Jurkat, Clone E6-1 (cell line): ENCODE measurements at places on chromosomes 4 and X.

DNA sequence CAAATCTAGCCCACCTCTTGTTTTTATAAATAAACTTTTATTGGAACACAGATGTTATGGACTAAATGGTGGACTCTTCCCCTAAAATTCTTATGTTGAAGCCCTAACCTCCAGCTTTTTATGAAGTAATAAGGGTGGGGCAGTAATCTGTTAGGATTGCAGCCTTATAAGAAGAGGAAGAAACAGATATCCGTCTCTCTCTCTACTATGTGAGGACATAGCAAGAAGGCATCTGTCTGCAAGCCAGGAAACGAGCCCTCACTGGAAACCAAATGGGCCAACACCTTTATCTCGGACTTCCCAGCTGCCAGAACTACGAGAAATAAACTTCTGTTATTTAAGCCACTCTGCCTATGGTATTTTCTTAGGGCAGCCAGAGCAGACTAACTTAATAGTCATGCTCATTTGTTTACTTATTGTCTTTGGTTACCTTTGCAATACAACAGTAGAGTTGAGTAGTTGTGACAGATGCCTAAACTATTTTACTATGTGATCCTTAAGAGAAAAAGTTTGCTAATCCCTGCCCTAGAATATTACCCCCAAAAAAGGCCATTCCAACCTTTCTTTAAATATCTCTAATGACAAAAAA is 67.4 kb downstream of the MANBA start:
- DNase-seq: no peak

GRCh38 chr4:178752954-178753525 is 1310.8 kb upstream of the AGA start:
- DNase-seq: no peak

GRCh38 chrX:39820938-39821708 is 276.6 kb downstream of the BCOR start:
- no peak for DNase-seq

DNA sequence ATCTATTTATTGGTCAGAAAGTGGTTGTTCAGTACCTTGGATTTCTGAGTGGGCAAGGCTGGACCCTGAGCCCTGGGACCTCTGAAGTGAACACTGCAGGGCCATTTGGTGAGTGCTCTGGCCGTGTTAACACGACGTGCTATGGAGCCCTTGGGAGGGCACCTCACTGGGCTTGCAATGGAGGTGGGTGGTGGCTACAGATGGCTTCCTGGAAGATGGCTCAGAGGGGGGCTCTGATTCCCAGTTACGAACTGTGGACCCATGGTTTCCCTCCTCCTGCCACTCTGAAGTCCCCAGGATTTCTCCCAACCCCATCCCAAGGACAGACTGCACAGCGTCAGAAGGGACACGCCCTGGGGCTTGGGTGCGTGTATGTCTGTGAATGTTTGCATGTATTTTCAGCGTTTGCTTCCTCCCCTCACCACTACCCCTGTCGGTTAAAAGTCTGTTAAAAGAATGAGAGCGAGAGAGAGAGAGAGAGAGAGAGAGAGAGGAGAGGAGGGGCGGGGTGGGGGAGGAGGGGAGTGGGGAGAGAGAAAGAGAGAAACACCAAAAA is 3.7 kb upstream of the RHOH start:
- DNase-seq: peak; percentile 91

GRCh38 chrX:142977128-142977914 is 48.4 kb upstream of the SPANXN4 start:
- DNase-seq: no peak

GRCh38 chr4:77156533-77156911 is 485 bp upstream of the CCNG2 start:
- peak; percentile 100 for DNase-seq

DNA sequence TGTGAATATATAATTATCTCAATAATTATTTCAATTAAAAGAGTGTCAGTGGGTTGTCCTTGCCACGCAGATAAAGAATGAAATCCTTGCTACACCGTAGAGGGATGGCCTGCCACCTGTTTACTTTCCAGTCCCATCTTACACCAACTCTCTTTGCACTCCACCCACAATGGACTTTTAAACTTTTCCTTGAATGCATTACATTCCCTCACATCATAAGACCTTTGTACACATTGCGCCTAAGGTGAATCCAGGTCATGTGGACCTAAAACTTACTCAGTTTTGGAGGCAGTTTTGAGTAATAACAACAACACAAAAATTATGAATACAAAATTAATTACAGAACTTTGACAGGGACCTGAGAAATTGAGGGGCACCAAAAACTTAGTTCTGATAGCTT is 78.7 kb upstream of the PDE5A start:
- DNase-seq: no peak

- no peak for DNase-seq
Observed at GRCh38 chr4:145523117-145523516, 41.5 kb downstream of the SMAD1 start.

DNA sequence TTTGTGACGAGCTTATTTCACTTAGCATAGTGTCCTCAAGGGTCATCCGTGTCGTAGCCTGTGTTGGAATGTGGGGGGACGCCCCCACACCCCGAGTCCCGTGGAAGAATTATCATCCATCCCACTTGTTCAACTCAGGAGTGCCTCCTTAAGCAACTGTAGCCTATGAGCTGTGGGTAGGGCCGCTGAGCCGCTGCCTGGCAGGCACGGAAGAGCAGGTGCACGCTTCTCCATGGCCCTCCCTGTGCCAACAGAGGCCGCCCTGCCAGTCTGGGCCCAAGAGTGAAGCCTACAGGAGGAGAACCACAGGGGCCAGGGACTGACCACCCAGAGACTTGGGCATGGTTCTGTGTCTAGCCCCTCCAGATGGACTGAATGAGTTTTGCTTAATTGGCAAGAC is 2.3 kb upstream of the RGS12 start:
- no peak for DNase-seq

DNA sequence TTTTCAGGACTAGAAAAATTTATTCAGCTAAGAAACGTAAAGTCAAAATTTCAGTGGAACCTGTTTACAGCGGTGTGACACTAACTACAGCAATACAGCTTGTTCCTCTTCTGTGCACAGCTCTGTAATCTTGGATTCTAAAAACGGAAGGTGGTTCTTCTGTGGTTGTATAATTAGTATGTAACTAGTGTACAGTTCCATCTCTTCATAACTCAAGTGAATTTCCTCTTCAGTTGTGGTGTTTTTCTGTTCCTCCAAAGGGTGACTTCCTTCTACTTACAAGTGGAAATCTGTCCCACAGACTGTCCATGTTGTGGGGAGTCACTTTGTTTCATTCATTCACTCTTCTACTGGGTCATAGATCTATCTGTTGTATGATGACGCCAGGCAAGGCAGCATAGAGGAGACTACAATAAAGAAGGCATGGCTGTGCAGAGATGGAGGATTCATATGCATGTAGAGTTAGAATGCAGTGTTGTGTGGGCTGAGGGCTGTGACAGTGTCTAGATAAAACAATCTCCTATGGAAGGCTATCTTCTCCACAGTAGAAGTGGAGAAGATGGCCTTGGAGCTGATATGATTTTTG is 5.4 kb downstream of the DAPP1 start:
- DNase-seq: peak; percentile 14

GRCh38 chrX:30219372-30219771 is 4.0 kb downstream of the MAGEB2 start:
- DNase-seq: no peak

DNA sequence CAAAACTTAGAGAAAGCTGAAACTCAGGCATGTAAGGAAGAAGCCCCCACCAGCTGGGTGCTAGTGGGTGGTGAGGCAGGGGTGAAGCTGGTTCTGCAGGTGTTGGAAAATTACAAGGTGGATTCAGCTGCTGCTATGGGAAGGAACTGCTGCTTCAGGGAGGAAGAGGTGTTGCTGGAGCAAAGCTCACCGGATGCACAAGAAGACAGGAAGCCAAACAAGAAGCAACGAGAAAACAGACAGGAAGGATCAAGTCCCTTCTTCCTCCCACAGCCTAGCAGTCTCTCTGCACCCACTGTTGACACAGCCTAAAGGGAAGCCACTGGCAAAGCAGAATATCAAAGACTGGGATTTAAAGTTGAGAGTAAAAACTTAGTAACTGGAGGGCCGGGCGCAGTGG is 100.2 kb upstream of the JADE1 start:
- DNase-seq: peak; percentile 78

GRCh38 chrX:7074148-7074907 is 73.2 kb upstream of the STS start:
- no peak for DNase-seq

GRCh38 chrX:129979207-129979920 is 3.1 kb upstream of the BCORL1 start:
- DNase-seq: no peak

DNA sequence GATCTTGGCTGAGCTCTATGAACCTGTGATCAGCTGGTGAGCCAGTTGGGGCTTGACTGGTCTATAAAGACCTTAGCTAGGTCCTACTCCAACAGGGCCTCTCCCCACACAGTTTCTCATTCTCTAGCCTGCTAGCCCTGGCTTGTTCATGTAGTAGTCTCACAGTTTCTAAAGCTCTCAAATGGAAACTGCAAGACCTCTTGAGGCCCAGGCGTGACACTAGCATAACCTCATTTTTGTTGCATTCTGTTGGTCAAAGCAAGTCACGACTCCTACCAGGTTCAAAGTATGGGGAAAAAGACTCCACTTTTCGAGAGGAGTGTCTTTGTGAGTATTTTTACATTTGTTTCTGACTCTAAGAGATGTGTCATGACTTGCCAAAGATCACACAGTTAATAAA is 50.9 kb downstream of the CEP44 start:
- DNase-seq: no peak

GRCh38 chrX:110086916-110087484 is 84.1 kb downstream of the TMEM164 start:
- no peak for DNase-seq

DNA sequence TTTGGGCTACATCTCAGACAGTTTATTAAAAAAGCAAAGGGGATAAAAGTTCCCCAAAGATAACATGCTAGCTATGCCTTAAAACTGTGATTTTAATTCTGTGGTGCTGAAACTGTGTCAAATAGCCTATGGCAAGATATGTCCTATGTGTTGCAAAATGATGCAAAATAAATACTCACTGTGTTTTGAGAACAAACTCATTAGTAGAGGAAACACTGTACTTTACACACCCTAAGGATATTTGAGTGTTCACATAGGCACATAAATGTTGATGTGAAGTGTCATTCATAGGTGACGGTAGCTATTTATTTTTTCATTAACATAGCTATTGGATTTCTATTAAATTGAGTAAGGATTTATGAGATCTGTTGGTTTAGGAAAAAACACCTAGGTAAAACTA is 351.9 kb downstream of the FAT4 start:
- no peak for DNase-seq

DNA sequence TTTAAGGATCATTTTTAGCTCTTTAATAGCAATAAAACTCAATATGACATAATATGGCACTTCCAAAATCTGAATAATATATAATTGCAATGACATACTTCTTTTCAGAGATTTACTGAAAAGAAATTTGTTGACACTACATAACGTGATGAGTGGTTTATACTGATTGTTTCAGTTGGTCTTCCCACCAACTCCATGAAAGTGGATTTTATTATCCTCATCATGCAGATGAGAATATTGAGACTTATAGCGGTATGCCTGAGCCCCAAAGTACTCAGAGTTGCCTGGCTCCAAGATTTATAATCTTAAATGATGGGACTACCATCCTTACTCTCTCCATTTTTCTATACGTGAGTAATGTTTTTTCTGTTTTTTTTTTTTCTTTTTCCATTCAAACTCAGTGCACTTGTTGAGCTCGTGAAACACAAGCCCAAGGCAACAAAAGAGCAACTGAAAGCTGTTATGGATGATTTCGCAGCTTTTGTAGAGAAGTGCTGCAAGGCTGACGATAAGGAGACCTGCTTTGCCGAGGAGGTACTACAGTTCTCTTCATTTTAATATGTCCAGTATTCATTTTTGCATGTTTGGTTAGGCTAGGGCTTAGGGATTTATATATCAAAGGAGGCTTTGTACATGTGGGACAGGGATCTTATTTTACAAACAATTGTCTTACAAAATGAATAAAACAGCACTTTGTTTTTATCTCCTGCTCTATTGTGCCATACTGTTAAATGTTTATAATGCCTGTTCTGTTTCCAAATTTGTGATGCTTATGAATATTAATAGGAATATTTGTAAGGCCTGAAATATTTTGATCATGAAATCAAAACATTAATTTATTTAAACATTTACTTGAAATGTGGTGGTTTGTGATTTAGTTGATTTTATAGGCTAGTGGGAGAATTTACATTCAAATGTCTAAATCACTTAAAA is 15.3 kb downstream of the ALB start:
- no peak for DNase-seq

- DNase-seq: no peak
Observed at GRCh38 chrX:150605603-150606002, 37.2 kb downstream of the MTM1 start.

- no peak for DNase-seq
Observed at GRCh38 chrX:264634-265455, 16.3 kb upstream of the PLCXD1 start.

- DNase-seq: no peak
Observed at GRCh38 chr4:145820407-145820806, 118.2 kb downstream of the ZNF827 start.

DNA sequence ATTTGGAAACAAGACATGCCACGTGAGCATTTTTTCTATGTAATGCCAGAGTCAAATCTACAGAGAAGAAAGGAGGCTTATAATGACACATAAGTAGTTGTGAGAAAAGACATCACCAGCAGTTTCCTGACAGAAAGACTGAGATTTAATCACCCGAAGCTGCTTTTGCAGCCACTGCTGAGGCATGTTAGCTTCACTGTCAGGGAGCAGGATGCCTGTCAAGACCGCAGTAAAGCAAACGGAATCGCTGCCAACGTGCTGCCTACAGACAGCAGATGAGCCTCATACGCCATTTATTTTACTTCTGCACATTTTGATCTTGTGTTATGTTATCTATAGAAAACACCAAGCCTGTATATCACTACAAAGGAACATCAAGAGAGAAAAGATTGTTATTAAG is 68.7 kb upstream of the NDST3 start:
- DNase-seq: peak; percentile 82

GRCh38 chr4:78155616-78156105 is 98.5 kb downstream of the FRAS1 start:
- DNase-seq: no peak

DNA sequence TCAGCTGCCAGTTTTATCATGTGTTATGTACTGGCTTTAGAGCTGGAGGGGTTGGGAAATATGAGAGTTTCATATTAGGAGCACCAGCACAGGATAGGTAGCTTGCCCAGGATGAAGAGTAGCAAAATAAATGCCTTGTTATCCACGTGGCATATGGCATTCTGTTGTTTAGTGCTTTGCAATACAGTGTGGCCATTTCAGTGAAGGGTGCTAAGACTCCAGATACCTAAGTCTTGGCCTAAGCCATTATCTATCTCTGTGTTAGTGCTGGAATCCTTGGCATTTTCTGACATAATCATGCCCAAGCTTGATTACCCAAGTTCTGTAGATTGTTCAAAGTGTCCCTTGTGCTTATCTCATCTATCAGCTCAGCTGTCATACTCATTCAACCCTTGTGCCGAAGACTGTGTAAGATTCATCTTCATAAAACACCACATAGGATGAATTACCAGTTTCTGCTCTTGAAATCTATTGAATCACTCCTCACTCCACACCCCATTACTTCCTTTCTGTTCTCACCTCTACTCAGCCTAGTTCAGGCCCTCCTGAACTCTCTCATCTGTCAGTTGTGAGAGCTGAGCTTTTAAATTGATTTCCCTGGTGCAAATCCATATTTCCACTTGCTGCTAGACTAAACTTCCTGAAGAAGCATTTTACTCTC is 73.5 kb downstream of the CLCN5 start:
- DNase-seq: no peak
